Cardiac septum (tissue), 1 donor: ENCODE measurements at places on chromosomes 7 and 10. TPM values are rescaled to one million over a fixed set of nuclear protein-coding genes. Genes with fewer than 3 reads are reported as not detected.

CHPF2 gene
- 31.0 TPM for total RNA-seq

DNA sequence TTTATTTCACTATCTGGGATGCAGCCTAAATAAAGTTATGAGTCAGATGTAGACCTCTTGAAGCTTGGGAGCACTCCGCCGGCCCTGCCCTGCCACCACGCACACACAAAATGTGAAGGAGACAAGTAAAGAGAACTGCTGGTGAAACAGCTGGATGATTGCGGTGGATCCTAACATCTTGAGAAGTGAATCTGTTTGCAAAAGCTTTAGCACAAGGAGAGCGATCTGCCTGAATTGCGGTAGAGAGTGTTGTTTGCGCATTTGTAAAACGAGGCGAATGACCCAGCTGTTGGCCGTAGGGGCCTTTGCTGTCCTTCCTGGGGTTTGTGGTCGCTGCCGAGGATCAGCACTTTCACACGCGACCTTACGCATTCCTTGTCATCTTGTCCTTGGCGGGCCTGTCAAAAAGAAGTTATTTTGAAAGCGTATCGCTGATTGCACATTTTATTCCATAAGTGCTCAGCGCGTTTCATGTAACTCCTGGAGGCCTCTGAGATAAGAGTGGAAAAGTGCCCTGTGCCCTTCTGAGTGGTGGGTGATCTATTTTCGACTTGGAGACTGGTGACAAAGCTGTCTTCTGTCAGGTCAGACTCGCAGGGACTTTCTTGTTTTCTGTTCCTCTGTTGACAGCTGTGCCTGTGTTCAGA is 40.8 kb downstream of the RBM20 start:
- DNase-seq = no peak

DNA sequence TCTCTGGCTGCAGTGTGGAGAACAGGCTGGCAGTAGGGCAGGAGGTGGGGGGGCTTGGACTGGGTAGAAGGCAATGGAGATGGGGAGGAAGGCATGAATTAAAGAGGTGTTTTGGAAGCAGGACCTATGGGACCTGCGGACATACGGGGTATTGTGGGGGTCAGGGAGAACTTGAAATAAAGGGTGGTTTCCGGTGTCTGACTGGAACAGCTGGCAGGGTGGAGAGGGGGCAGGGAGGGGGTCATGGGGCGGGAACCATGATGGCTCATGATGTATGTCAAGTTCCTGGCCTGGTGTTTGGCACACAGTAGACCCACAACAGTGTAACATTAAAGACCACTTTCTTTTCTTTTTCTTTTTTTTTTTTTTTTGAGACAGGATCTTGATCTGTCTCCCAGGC is 5.5 kb downstream of the LHPP start:
- no peak for DNase-seq

- DNase-seq = no peak
Observed at GRCh38 chr7:142645777-142646176, 103.5 kb upstream of the PRSS1 start.

DNA sequence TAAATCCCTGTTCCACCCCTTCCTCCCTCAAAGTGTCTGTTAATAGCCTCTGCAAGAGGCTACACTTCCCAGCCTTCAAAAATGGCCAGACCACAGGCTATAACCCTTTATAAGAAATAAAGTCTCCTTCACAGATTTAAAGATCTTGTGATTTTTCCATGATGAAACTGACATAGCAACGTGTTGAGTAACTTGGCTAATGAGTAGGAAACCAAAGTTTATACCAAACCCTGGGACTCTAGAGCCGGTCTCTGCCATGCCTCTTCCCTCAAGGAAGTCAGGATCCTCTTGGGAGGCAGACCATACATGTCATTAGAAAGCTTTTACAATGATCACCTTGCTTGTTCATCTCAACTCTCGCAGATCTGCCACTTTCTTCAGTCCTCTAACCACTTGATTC is 44.4 kb downstream of the GRM8 start:
- DNase-seq = no peak

- DNase-seq = no peak
Observed at GRCh38 chr10:18094793-18095192, 45.4 kb upstream of the CACNB2 start.

GRCh38 chr7:149248777-149249176 is 9.3 kb downstream of the ZNF212 start:
- DNase-seq = no peak

TLL2 gene
- 3.8 TPM for total RNA-seq

GRCh38 chr7:35725280-35725680 is 30.3 kb upstream of the HERPUD2 start:
- DNase-seq = no peak

PAPSS2 gene
- 4.6 TPM for total RNA-seq

- no peak for DNase-seq
Observed at GRCh38 chr10:21437770-21438382, 87.6 kb downstream of the SKIDA1 start.

DNA sequence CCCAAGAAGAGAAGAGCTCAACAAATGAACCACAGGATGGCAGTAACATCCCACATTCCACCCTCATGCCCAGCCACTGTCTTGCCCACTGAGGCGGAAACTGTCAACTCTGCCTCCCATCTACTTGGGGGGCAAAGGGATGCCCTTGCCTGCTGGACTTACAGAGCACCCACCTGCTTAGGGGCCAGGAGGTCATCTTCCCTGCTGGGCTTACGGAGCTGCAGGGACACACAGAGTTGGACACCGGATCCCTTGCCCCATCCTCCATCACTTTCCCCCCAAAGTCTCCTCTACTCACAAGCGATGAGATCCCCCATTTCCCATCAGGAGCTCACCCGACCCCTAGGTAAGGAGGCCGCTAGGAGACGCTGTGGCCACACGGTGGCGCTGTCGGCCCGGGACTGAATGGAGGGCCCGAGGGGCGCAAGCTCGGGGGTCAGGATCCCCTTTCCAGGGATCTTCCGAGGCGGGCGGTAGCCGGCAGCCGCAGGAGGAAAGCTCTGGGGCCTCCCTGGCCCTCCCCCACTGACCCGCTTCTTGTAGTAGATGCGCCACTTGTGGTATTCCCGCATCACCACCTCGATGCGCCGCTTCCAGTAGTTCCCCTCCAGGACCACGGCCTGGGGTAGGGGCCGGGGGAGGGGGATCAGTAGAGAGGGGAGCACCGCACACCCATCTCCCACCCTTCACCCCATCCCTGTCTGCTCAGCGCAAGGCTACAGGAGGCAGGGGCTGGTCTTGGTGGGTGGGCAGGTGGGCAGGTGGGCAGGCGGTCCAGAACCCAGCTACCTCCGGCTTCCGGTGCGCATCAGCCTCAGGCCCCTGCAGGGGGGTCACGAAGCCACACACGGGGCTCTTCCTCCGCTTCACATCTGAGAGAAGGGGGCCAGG is 17.3 kb downstream of the MLXIPL start:
- DNase-seq = peak; percentile 82

DNA sequence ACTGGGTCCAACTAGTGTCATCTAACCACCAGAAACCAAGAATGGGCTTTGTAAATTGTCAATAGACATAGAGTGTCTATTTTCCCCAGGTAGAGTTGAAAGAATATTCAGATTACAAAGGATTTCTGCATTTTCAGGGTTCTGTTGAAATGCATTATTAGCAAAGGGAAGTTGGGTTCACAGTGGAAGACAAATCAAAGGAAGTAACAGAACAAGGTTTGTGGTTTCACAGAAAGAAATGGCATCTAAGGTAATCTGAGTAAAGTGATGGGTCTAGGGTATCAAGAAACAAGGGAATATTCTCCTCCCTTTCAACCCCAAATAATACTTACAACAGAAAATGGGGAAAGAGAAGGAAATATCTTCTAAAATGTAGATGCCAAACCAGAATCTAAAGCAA is 25.8 kb downstream of the CEP41 start:
- no peak for DNase-seq

DNA sequence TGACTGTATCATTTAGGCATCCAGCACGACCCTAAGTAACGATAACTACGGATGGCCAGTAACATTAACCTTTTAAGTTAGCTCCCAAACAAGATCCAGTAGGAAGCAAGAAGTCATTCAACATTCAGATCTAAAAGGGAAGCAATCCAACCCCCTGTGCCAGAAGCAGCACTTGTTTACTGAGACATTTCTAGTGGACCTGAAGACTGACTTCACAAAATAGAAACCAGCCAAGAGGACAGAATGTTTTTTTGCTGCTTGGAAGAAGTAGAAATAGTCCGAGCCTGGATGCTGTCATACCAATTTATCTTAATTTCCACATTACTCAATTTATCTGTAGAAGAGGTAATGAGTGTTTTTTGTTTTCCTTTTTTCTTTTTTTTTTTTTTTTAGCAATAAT is 88.0 kb upstream of the CTTNBP2 start:
- no peak for DNase-seq

- no peak for DNase-seq
Observed at GRCh38 chr10:75042292-75042974, 69.0 kb upstream of the SAMD8 start.

DNA sequence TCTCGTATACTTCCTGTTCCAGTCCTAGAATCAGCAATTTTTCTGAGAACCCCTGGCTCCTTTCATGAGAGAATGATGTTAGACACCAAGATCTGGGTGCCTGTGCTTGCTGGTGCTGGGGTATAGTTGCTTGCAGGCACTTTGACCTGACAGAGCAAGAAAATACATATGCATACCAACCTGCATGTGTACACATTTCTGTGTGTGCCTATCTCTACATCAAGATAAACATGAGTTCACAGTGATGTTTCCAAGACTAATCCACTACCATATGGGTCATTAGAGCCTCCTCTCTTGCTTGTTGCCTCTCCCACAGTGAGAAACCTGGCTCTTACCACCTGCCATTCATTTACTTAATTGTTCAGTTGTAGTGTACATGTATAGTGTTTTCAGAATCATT is 229.1 kb upstream of the IGFBP3 start:
- no peak for DNase-seq

MKRN1 gene
- total RNA-seq = 95.0 TPM

DNA sequence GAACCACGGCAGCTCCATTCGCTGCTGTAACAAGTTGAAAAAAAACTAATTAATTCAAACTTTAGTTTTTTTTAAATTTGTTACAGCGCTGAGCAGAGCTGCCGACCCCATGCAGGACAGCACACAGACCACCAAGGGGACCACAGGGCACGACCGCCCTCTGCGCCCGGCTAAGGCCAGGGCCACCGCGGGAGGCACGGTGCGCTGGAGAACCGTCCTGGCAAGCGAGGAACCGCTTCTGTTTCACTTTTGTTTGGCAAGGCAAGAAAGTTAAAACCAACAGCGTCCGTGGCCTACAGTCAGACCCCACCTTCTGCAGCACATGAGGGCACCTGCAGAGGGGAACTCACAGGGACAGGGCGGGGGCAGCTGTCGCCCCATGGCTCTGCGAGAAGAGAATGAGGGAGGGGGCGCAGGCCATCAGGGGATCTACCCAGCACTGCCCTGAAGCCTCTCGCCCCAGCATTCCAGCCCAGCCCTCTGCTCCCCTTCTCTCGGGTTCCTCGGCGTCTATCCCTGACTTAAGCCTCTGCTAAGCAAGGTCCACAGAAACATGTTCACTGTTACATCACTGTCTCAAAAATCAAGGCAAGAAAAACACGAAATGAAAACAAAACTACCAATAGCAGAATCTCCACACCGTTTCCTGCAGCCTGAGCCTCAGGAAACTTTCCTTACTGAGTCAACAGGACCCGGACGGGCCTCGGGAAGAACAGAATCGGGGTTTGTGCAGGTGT is 204.4 kb downstream of the DIP2C start:
- DNase-seq = peak; percentile 71

GRCh38 chr10:45001381-45002148 is 842 bp downstream of the ZNF22 start:
- DNase-seq = no peak

DNA sequence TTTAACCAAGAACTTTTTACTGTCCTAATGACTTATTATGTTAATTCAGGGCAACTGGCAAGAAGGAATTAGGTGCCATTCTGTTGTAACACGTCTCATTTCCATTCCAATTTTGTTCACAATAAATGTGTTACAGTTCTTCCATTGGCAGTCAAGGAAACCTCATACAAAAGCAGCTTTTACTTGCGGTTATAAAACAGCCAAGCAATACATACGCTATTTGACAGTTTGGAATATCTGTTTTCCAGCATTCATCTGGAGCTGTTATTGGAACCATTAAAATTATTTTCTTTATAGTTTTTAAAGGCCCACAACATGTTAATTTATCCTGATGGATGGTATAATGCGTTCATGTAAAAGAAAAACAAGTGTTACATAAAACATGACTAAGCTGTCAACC is 33.3 kb downstream of the MTERF1 start:
- no peak for DNase-seq

GRCh38 chr7:76063525-76063924 is 15.6 kb downstream of the MDH2 start:
- no peak for DNase-seq

DNA sequence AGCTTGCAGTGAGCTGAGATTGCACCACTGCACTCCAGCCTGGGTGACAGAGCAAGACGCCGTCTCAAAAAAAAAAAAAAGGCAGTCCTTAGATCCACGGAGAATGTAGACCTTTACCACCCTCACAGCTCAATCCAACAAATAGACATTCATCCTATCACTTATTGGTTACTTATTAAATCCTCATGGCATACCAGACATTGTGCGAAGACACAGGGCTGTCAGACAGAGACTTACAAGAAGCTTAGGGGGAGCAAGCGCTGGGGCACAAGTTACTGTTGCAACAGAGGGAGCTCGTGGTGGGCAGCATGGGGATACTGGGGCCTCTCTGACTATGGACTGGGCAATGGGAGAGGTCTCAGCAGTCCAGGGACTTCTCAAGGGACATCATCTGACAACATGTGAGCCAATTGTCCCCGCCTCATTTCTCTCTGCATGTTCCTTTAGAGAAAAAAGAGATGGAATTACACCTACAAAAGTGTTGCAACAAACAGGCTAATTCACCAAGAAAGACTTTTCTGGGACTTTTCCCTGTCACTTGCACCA is 82.8 kb upstream of the TNS3 start:
- peak; percentile 26 for DNase-seq

DNA sequence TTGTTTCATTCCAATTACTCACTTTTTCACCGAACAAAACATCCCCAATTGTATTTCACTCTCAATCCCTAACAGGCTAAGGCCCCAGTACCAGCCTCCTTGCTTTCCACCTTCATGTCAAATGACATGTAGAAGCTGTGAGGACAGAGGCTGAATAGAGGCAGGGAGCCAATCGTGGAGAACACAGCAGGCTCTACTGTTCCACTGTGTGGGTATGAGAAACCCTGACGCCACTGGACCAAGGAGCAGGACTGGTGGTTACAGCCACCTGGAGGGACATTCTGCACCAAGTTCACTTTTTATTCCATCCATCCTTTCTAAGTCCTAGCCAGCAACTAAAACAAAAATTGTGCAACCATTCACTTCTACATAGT is 502.8 kb downstream of the SORCS1 start:
- DNase-seq = no peak

DNA sequence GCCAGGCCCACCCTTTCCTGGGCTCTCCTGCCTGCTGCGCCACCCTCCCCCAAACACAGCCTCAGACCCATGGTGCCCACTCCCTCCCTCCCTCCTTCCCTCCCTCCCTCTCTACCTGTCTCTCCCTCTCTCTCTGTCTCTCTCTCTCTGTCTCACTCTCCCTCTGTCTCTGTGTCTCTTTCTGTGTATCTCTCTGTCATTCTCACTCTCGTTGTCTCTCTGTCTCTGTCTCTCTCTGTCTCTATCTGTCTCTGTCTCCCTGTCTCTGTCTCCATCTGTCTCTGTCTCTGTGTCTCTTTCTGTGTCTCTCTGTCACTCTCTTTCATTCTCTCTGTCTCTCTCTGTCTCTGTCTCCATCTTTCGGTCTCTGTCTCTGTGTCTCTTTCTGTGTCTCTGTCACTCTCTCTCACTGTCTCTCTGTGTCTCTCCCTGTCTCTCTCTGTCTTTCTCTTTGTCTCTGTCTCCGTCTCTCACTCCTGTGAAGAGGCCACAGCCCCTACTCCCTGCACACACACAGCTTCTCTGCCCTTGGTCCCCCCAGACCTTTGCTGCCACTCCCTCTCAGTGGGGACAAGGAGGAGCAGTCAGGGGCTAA is 51.5 kb downstream of the CALML3 start:
- DNase-seq = no peak
